ENCODE measurements at places on chromosomes 6 and 20.
A peak's percentile ranks its signal among the peaks of the same experiment; 100 is the strongest.

DNA sequence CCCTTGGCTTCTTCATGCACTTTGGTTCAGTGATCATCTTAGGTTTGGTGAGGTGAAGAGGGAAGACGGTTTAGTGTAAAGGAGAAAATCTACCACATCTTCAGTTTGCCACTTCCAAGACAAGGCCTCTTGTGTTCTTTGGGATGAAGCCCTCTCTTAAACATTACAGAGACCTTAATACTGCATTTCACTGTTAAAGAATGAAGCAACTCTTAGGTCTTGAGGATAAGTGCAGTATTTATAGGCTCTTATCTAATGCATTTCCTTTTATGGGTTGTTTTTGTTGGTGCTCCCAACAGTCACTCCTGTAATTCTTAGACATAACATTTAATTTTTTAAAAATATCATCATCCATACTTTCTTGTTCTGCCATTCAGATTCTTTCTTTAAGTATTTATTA, 139.9 kb upstream of the LAMP5 start:
- no peak for DNase-seq

DNA sequence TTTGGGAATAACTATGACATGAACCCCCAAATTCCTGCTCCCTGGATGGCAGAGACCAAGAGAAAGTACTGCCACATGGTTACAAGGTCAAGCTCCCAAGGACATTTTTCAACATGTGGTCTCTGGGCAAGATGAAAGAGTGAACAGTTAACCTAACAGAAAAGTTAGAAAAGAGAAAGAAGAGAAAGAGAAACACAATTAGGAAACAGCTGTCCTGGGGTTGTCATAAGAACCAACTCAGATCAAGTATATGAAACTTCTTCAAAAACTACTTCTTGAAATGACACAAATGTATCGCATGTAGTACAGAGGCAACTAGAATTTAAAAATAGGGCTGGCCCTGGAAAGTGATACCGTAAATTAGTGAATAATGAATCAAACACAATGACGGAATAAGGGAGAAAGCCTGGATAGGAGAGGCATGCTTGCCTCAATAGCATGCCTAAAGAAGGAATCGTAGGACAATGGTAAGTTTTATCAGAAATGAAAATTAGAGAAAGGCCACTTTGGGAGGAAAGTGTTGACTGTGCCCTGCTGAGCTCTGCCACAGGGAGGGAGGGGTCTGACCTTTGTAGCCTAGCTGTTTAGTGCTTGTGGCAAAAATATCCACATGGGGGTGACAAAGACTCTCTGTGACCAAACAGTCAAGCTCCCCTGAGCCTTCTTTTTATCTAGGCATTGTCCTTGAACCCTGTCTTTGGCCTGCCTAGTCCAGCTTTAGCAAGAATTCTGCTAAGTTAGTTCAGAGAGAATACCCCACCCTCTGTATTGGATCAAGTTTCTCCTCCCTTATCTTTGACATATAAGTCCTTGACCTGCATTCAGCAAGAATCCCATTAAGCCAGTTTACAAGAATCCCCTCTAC, 4.3 kb upstream of the DCBLD1 start:
- DNase-seq: no peak

DNA sequence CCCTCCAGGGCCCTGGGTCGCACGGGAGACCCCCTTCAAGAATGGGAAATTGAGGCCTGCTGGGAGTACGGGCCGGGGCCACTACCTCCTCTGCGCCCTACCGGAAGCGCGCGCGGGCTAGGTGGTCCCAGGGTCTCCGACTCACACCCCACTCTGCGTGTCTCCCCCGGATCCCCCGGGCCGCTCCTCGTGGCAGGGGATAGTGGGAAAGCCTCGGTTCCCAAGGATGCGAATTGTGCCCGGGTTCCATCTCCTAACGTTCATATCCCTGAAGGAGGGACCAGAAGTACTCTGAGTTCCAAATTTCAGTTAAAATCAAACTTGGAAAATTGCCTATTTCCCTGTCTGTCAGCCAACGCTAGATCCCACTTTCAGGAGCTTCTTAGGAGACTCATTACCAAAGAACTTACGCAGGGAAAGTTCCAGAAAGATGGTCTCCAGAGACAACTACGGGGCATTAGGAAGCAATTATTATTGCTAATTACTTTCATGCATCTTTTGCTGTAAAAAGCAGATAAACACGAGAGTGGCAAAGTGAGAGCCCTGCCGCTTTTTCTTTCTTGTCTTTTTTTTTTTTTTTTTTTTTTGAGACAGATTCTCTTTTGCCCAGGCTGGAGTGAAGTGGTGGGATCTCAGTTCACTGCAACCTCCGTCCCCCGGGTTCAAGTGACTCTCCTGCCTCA, 858 bp downstream of the FAM83D start:
- DNase-seq: no peak

DNA sequence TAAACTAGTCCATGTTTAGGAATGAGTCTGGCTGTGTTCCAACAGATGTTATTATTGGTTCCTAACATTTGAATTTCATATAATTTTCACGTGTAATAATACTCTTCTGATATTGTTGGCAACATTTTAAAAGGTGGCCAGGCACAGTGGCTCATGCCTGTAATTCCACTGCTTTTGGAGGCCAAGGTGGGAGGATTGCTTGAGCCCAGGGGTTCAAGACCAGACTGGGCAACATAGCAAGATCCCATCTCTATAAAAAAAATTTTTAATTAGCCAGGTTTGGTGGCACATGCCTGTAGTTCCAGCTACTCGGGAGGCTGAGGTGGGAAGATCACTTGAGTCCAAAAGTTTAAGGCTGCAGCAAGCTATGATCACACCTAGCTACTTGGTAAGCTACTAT, 116.2 kb downstream of the MTHFD1L start:
- no peak for DNase-seq

DNA sequence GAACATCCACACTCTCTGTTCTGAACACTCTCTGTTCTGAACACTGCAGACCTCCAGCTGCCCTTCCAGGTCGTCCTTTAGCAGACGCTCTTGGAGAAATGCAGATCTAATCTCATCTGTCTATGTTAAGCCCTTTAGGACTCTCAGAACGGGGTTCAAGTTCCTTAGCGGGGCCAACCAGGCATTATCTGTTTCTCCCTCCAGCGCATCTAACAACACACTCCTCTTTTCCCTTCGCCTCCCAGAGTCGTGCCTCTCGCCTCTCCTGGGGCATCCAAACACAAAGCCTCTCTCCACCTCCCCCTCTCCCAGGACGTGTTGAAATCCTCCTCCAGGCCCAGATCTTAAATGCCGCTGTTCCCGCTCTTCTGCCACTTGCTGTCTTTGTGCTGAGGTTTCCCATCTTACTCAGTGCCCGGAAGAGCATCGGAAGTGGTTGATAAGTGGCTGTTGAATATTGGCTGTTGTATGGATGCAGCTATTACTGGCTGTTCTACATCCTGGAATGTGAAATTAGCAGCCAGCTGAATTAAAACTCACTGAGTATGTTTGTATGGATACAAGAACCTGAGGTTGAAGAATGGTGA, 108.4 kb upstream of the GGTLC1 start:
- no peak for DNase-seq

GRCh38 chr6:127790571-127790970, 110.3 kb downstream of the THEMIS start:
- no peak for DNase-seq

- DNase-seq: peak; percentile 46
Observed at GRCh38 chr6:90222724-90223198, 73.9 kb downstream of the BACH2 start.

GRCh38 chr20:52552181-52552872, 360.7 kb upstream of the ZFP64 start:
- DNase-seq: no peak

DNA sequence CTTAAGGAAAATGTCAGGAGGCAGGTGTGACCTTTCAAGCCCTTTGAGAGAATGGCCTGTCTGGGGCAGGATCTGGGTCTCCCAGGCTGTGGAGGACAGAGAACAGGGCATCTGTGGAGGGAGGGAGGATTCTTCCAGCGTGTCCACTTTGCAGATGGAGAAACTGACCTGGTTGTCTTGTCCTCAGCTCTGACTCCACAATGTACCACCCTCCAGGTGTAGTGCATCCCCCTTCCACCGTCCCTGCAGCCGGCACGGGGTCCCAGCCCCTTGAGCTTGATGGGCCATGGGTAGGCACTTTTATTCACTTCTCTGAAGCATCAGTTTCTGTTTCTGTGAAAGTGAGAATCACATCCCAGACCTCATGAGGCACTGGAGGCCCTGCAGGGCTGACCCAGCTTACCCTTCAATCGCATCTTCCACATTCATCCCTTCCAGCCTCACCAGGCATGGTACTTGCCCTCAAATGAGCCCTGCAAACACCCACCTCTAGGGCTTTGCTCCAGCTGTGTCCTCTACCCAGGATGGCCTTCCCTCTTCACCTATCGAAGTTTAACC, 4.6 kb upstream of the TGM2 start:
- no peak for DNase-seq

GRCh38 chr6:32610682-32611296, 21.1 kb upstream of the HLA-DRB1 start:
- DNase-seq: no peak

DNA sequence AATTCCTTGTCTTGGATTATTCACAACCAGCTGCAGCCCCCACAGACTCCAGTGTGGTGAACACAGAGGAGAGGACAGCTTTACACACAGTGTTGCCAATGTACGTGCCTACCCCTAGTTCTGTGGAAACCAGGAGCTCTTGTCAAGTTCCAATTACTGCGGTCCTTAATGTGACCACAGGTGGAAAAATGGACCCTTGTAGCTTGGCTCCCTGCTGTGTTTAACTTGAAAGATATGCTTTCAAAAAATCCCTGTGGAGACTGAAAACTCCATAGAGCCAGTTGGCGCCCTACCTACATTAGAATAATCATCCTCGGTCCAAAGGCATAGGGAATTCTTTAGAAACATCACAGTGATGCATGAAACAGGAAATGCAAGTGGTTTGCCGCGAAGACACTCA, 118.3 kb upstream of the SLC22A23 start:
- DNase-seq: no peak

DNA sequence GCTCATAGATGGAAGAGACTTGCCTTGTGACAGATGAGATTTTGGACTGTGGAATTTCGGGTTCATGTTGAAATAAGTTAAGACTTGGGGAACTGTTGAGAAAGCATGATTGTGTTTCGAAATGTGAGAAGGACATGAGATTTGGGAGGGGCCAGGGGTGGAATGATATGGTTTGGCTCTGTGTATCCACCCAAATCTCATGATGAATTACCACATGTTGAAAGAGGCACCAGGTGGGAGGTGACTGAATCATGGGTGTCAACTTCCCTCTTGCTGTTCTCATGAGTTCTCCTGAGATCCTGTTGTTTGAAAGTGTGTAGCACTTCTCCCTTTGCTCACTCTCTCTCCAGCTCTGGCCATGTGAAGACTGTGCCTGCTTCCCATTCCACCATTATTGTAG, 17.9 kb downstream of the AHI1 start:
- no peak for DNase-seq

- no peak for DNase-seq
Observed at GRCh38 chr6:46116289-46116688, 13.5 kb upstream of the ENPP4 start.

DNA sequence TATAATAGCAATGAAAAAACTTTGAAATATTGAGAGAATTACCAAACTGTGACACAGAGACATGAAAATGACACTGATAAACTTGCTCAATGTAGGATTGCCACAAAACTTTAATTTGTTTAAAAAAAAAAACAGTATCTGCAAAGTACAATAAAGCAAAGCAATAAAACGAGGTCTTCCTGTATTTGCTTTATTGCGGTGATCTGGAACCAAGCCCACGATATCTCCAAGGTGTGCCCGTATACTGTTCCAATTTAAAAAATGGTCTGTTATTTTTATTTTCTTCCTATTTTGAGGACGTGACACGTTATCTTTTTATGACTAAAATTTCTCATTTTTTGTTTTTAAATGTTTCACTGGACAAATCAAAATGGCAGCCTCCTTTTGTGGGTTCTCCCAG, 25.5 kb downstream of the EYA2 start:
- DNase-seq: no peak

DNA sequence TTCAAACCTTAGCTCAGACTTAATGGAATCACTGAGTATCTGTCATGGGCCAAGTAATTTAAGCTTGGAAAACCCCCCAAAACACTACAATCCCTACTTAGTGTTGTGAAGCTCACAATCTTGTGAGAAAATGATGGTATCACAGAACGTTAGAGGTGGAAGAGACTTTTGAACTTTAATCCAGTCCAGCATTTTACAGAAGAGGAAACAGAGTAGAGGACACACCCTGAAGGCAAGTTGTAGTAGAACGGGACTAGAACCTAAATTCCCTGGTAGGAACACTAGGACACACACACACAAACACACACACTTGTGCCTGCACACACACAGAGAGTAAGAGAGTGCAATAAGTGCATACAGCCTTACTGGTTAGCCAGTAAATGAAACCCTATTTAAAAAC, 50.2 kb upstream of the CAP2 start:
- DNase-seq: no peak

DNA sequence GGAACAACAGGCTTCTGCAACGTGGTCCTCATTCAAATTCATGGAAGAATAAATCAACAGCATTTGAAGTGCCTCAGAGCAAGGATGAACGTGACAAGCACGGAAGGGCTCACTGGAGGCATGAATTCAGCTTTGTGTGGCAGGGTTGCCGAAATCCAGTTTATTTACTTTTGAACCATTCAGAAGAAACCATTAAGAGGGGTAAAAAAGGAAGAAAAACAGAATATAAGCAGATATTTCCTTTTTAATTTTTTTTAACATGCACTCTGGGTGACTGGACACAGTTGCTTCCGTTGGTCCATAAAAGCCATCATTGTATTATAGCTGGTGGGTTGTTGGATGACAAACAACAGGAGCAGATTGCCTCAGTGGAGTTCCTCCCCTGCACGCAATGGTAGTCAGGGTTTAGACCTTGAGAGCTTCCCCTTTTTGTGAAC, 17.3 kb upstream of the SNRPB2 start:
- DNase-seq: no peak

DNA sequence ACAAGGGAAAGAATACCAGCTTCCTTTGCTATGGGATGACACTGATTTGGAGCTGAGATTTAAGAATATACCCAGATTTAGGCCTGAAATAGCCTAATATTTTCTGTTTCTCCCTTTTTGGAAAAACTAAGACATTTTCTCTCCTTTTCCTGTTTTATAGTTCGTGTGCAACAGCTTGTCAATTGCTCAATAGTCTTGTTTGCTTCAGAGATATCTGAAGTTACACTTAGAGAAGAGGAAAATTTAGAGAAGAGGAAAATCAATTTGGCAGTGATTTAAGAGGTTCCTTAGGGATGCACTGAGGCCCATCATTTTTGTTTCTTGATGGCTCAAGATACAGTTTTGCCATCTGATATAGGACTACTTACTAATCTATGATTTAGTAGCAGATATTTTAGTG, 398.6 kb downstream of the RFPL4B start:
- no peak for DNase-seq

DNA sequence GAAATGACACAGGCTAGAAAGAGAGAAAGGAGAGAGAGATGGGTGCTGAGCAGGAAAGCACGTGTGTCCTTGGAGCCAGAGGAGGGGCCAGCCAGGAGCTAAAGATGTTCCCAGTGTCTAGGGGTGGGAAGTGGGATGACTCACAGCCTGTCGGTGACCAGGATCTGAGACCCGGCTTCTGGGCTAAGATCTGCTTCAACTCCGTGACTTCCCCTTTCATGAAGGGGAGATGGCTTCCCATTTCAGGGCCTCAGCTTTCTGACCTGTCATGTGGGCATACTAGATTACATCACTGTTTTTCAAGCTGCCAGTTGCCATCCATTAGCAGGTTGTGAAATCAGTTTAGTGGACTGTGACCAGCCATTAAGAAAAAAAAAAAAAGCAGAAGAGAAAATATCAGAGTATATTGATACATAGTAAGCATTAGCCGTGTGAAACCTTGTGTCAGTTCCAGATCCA, 5.4 kb downstream of the TGM3 start:
- DNase-seq: no peak

- no peak for DNase-seq
Observed at GRCh38 chr6:134373282-134373922, 55.5 kb upstream of the SGK1 start.

- DNase-seq: no peak
Observed at GRCh38 chr6:115969207-115969929, 91.3 kb downstream of the FRK start.
